Left hindlimb (tissue), 1 donor: ENCODE measurements at places on chromosomes 13 and 19.
A peak's percentile ranks its signal among the peaks of the same experiment; 100 is the strongest.

DNA sequence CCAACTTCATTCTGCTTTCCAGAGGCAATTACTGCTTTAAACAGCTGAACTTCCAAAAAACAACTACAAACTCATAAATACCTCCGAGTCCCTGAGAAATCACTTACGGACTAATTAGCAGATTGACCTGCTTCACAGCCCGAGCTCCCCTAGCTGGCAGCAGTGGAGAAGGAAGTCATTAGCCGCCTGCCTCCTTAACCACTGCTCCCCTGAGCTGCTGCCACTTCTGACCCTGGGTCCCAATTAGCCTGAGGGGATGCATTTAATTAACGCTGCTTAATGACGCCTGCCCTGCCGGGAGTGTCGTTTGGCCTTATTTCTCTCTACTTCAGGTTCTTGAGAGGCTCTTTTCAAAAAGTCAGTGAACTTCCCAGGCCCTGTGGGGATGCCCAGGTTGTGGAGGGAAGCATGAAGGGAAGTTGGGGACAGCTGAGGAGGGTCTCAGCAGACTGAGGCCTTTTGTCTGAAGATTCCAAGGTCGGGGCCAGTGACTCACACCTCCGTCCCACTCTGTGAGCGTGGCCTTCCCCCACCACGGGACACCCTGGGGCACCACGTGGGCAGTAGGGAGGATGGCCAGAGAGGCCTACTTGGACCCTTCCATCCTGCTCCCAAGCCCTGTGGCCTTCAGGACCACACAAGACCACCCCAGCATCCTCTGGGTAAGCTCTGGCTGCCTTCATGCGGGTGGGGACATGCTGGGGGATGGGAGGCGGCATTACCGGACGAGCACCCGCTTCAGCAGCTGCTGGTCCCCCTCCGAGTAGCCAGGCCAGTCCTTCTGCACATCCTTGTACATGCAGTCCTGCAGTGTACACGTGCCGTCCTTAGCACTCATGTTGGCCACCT, 19.8 kb upstream of the ISYNA1 start:
- no peak for DNase-seq

DNA sequence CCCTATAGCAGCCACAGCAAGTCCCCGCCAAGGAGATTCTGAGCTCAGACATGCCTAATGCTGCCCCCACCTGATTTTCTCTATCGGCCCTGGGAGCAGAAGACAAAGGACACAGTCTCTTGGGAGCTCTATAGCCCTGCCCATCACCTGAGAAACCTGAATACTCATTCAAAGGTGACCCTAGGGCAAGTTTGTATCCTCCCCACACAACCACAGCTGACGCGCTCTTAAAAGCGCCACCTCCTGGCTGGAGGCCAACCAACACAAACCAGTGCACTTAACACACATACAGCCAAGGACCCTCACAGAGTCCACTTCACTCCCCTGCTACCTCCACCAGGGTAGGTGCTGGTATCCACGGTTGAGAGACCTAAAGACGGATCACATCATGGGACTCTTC, 8.8 kb upstream of the IGFL4 start:
- no peak for DNase-seq

DNA sequence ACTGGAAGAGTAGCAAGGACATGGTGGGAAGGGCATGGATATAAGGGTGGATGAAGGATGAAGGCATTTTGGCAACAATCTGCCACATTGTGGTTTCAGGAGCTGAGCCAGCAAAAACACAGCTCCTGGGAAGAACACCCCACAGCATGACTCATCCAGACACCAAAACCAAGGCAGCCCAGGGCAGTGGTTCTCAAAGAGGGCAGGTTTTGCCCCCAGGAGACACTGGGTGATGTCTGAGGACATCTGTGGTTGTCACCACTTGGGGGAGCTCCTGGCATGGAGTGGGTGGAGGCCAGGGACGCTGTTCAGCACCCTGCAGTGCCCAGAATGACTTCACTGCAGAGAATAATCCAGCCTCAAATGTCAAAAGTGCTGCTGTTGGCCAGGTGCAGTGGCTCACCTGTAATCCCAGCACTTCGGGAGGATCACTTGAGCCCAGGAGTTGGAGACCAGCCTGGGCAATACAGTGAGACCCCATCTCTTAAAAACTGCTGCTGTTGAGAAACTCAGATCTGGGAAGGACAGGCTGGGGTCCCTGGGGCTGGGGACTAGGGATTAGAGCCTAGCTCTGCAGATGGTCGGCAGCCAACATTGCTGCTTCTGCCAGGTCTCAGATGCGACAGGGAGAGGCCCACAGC, 16.1 kb downstream of the ZFR2 start:
- no peak for DNase-seq

GRCh38 chr13:102597029-102597961, 509 bp downstream of the TPP2 start:
- peak; percentile 40 for DNase-seq

DNA sequence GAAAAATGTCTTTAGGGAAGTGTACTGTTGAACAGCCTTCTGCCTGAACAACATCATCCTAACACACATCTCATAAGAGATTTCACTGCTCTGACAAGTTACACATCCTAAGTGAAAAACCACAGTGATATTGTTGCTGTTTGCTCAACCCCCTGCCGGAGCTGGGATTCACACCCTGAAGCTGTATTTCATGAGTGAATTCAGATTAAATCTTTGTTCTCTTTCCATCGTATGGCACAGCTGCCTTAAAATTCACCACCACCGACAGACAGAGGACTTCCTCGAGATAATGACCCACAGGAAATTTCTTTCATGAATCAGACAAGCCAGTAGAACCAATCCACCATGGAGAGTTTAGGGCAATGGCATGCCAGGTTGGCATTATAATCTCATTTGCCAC, 280.8 kb downstream of the DCT start:
- no peak for DNase-seq

GRCh38 chr13:46668302-46668720, 115.3 kb downstream of the LRCH1 start:
- no peak for DNase-seq

DNA sequence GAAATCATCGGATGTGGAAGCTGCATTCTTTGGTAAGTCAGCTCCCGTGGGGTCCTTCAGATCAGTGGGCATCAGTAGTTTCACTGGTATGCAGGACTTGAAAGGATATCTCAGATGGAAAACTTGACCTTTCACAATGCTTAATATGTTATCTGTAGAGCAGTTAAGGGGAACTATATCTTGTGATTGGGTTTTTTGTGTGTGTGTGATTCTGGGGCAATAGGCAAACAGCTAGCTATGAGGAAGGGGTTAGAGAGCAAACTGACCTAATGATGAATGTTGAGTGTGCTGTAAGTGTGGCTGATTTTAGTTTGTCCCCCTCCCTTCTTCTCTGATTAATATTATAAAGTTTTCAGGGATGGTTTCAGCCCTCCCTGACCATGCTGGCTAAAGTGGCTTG, 53.3 kb downstream of the ACSBG2 start:
- no peak for DNase-seq

DNA sequence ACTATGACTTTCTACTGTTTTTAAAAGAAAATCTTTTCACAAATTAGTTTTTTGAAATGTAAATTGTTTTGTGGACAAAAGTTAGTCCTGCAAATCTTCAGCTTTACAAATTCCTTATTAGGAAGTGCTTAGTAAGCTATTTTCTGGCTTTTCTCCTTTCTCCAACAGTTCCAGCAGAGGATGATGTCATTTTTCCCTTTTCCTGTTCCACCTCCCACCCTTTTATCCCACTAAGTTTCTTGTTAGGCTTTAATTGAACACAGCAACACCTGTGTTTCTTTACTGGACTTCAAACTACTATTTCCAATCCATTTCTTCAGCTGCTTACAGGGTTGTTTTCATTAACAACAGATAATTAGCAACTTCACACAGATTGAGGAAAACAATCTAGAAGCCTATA, 389.2 kb downstream of the NDFIP2 start:
- DNase-seq = no peak

DNA sequence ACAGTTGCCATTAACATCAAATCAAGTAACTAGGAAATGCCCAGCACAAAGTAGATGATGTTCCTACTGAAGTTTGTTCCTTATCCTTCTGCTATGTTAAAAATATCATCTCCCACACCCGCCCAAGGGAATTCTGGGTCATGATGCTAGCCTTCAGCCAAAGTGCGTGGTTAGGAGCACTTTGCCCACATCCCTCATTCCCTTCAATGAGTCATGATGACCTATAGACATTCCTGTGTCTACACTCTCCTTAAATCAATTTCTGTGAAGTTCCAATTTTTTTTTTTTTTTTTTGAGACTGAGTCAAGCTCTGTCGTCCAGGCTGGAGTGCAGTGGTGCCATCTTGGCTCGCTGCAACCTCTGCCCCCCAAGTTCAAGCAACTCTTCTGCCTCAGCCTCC, 17.0 kb downstream of the RXFP2 start:
- DNase-seq = no peak

DNA sequence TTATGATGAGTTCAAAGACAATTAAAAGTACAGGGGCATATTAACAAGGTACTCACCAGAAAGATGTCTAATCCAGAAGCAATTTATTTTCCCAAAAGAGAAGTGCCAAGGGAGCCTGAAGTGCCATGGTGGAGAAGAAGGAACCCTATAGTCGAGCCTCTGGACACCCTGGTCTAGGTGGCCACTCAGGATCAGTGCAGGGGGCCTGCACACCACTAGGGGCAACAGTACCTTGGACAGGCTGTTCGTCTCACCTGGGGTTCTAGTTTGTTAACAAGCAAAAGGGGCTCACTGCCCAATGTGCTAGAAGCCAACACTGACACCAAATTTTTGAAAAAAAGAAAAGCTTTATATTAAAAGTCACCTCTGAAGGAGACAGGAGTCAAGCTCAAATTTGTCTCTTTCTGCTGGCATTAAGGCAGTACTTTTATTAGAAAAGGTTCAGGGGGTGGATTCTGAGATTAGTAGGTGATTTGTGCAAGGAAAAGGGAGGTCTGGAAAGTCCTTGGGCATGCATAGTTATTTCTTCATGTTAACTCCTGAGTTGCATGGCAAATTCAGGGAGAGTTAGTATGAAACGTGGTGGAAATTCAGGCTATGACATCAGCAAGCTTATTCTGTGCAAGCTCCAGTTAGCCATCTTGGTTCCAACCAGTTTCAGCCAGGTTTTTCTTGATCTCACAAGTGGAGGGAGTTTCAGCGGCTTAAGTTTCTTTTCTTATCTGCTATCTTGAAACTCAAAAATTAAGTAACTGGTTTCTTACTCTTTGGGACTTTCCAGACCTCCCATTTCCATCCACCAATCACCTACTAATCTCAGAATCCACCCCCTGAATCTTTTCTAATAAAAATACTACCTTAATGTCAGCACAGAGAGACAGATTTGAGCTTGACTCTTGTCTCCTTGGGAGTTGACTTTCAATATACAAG, 884 bp upstream of the CBY2 start:
- DNase-seq = no peak

DNA sequence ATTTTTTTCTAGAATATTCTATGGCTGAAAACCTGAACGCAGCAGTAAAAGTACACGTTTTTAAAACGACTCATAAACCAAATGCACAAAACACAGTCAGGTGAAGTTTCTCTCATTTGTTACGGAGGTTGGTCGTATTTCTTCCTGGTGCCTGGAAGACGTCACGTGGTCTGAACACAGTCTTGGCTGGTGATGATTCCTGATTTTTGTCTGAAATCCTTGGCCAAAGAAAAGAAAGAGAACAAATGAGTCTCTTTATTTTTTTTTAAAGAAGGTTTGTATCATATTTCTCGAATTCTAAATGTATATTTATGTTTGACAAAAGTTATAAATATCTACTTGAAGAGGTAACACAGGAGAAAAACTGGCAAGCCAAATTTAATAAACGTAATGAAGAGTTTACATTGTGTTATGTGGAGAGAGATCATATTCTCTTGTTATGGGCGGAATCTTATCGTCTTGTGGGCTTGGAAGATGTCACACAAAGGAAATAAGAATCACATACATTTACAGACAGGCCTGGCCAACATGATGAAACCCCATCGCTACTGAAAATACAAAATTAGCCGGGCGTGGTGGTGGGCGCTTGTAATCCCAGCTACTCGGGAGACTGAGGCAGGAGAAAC, 10.0 kb upstream of the PNMA8A start:
- no peak for DNase-seq

GRCh38 chr19:7550987-7551761, 15.7 kb downstream of the PNPLA6 start:
- peak; percentile 84 for DNase-seq

GRCh38 chr13:112837371-112838037, 131.5 kb upstream of the MCF2L start:
- no peak for DNase-seq

GRCh38 chr19:43525836-43526771, 897 bp downstream of the ETHE1 start:
- no peak for DNase-seq
